Stimulated activated naive CD4-positive, alpha-beta T cell (primary cell): ENCODE measurements at places on chromosomes 13 and 19.

- no peak for DNase-seq
Observed at GRCh38 chr13:91879360-91879759, 480.9 kb downstream of the GPC5 start.

DNA sequence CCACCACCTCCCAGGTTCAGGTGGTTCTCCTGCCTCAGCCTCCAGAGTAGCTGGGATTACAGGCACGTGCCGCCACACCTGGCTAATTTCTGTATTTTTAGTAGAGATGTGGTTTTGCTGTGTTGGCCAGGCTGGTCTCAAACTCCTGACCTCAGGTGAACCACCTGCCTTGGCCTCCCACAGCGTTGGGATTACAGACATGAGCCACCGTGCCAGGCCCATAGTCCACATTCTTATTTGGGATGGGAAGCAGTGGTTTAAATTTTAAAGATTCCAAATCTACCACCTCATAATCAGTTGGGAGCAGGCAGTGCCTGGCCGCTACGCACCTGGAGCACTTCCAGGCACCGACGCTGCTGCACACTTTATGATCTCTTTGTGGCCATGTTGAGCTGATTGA, 160.6 kb upstream of the SOX1 start:
- DNase-seq, result no peak

GRCh38 chr19:53670345-53670744, 38.5 kb downstream of the DPRX start:
- no peak for DNase-seq

GRCh38 chr13:35978607-35979316, 152.4 kb downstream of the DCLK1 start:
- DNase-seq, result peak; percentile 1

DNA sequence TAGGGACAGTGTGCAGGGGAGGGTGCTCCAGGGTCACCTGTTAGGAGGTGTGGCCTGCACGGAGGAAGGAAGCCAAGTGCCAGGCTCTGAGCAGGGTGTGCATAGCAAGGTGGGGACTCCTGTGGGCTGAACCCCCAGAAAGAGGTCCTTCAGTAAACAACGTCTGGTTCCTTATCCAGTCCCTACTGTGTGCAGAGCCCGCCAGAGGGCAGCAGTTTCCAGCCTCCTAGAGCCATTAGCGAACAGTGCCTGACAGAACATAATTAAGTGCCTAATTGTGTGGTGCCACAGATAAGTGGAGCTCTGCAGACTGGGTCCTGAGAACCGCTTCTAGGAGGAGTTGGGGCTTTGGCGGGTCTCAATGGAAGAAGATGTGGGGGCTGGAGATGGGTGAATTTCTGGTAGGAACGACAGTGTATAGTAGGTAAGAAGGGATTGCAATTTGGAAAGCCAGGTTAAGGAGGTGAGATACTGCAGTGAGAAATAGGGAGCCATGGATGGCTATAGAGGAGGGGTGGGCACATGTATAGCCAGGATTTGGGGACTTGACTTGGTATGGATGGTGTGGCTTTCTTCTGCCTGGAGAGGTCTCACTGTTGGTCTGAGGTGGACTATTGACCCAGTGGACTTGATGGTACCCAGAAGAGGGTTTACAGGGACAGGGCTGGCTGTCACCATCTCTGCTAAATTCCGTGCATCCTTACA, 323.1 kb downstream of the ZNF536 start:
- no peak for DNase-seq

GRCh38 chr13:100254002-100254401, 165.1 kb downstream of the PCCA start:
- no peak for DNase-seq

GRCh38 chr19:2176337-2176994, 12.7 kb downstream of the DOT1L start:
- no peak for DNase-seq

DNA sequence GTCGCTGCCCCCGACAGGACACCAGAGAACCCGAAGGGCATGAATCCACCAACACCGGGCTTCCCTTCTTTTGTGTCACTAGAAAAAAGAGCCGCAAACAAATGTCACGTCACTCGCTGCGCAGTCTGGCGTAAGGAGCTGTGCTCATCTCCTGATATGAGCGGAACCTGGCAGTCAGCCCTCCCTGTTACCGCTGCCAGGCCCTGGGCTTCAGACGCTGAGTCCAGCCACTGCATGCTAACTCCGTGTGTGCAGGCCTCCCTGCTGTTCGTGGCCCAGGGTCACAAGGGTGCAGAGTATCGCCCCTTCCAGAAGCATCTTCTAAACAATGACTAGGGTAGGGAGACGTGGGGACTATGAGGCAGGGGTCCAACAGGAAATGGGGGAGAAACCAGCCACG, 71.3 kb downstream of the SLC7A1 start:
- no peak for DNase-seq

- no peak for DNase-seq
Observed at GRCh38 chr13:40124633-40125015, 469.2 kb downstream of the COG6 start.

- no peak for DNase-seq
Observed at GRCh38 chr13:29761815-29762214, 88.6 kb downstream of the UBL3 start.

DNA sequence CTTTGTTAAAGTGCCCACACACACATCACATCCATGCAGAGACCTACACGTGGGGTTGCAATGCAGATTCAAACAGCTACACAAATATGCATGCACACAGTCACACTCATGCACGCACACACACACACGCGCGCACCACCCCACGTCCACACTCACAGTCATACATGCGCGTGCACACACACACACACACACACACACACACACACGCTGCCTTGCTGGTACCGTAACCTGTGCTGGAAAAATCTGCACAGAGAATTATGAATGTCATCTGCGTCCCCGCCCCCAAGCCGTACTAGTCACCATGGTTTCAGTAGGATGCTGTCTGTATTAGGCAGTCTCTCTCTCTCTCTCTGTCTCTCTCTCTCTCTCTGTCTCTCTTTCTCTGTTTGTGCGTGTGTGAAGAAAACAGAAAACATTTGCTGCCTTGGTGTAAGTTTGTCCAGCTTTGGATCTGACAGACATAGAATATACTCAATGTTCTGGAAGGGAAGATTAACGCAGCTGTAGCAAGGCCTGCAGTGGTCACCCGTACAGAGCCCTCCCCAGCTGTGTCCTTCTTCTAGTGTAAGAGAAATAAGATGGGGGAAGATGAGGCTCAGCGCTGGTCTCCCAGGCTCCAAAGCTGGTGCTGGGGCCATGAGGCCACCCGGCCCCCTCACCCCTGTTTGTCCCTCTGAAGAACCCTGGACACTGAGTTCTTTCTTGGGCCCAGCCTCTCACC, 26.4 kb upstream of the DPP9 start:
- no peak for DNase-seq

GRCh38 chr19:10346509-10346908, 7.1 kb upstream of the ICAM3 start:
- no peak for DNase-seq

DNA sequence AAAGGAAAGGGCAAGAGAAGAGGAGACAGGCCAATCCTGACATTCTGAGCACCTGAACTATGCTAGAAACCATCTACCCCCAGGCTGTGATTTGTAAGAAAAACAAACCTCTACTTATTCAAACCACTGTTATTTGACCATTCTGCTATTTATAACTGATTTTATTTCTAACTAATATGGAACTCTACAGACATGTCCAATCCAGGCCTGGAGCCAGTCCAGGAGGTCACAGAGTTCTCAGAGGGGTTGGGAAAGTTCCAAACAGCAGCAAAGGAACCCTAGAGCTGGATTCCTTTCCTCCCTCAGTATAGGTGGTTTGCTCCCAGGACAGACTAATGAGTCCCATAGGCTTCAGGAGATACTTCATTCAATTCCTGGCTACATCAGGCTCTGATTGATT, 24.2 kb downstream of the SIAH3 start:
- DNase-seq, result no peak
